ENCODE measurements at places on chromosomes 7 and 10. TPM values are rescaled to one million over a fixed set of nuclear protein-coding genes. Genes with fewer than 3 reads are reported as not detected.

DNA sequence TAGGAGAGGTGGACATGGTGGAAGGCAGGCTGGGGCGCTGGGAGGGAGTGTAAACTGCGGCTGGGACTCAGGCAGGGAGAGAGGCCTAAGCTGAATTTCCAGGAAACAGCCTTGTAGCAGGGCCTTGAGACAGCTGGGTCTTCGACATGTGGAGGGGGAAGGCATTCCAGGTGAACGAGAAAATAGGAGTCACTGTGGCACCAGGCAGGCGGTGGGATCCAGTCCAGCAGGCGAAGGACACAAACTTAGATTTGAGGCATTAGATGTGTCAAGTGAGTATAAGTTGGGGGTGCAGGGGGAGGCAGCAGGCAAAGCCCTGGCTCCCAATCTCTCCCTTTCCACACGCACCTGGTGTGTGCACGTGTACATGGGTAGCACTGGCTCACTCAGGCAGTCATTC lies 105.3 kb downstream of the PTPN20 start:
- no peaks in the 10 kb centered on the region for H3K36me3 ChIP-seq
- no peak overlapping the region for H3K4me3 ChIP-seq
- no peaks in the 10 kb centered on the region for H3K27me3 ChIP-seq
- no peaks in the 10 kb centered on the region for H3K4me1 ChIP-seq
- H3K27ac ChIP-seq, result no peak overlapping the region

GRCh38 chr7:17472518-17472917 lies 174.1 kb downstream of the AHR start:
- no peaks in the 10 kb centered on the region for H3K36me3 ChIP-seq
- no peaks in the 10 kb centered on the region for H3K27me3 ChIP-seq
- H3K27ac ChIP-seq, result no peak overlapping the region

DNA sequence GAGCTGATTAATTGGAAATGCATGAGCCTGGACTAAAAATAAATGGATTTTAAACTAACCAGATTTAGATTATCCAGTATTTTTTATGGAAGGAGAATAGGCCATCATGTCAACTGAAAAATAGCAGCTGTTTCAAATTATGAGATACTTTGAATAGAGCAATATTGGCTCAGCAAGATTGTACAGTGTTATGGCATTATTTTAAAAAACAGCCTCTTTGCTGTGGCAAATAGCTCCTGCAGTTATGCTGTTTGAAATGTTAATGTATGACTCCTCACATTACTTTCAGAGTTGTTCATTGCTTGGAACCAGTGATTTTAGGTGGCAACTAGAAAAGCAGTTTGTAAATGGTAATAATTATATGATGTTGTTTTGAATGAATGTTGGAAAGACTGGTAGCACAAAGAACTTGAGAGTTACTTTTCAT lies 244.5 kb downstream of the KIAA1217 start:
- no peak for DNase-seq
- H3K4me1 ChIP-seq, result peaks cover 19% of the 10 kb centered on the region
- H3K4me3 ChIP-seq, result no peak overlapping the region
- H3K27ac ChIP-seq, result no peak overlapping the region
- H3K36me3 ChIP-seq, result no peaks in the 10 kb centered on the region

DNA sequence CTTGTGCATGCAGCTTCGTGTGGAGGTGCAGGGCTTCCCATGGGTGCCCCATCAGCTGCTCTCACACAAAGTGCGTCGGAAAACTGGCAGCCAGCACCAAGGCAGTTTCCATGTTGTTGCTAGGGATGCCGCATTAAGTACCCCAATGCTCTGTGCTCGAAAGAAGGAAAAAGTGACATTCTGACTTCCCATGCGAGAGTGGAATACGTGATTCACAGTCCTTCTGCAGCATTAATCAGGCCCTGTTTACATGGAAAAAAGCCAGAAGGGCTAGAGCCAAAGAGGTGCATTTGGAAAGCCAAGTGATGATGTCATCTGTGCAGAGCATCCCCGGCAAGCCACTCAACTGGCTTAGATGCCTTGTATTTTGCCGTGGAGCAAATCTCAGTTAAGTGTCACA lies 258.3 kb downstream of the GATA3 start:
- no peak for DNase-seq
- H3K4me1 ChIP-seq, result no peaks in the 10 kb centered on the region
- no peaks in the 10 kb centered on the region for H3K36me3 ChIP-seq
- no peak overlapping the region for H3K4me3 ChIP-seq
- no peak overlapping the region for H3K27ac ChIP-seq

PIK3CG gene
- 32.3 TPM for total RNA-seq

GPR26 gene
- not detected for total RNA-seq

NACAD gene
- total RNA-seq, result not detected

- DNase-seq, result no peak
- H3K36me3 ChIP-seq, result no peaks in the 10 kb centered on the region
- H3K4me3 ChIP-seq, result no peak overlapping the region
Observed at GRCh38 chr7:155509725-155510551, 36.4 kb downstream of the CNPY1 start.

DNA sequence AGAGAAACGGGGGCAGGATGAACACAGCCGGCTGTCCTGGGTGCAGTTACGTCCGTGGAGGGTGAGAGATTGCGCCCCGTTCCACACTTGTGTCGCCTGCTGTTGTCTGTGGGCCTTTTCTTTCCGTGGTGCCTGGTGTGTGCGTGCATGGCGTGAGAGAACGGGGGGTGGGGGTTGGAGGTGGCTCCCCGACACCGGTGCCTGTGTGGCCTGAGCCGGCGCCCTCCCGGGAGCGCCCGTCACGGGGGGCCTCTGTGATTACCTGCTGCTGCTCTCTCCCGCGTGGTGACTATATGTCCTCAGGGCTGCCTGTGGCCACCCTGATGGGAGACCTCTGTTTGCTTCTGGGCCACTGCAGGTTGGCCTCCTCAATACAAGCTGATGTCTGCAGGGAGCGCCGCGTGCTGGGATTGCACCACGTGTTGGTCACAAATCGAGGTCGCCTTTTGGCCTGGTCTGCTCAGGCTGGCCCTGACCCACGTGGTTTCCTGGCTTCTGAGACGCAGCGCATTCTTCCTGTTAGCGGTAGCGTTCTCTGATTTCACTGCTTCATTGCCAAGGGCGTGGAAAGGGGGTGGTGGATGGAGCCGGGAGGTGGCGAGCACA lies 10.9 kb upstream of the AP5Z1 start:
- H3K27ac ChIP-seq, result no peak overlapping the region
- no peak overlapping the region for H3K4me3 ChIP-seq
- H3K27me3 ChIP-seq, result no peaks in the 10 kb centered on the region
- peaks cover 27% of the 10 kb centered on the region for H3K36me3 ChIP-seq
- DNase-seq, result no peak

GRCh38 chr7:108488768-108489538 lies 32.7 kb upstream of the NRCAM start:
- no peak overlapping the region for H3K27ac ChIP-seq
- peaks cover 4% of the 10 kb centered on the region for H3K36me3 ChIP-seq

TMEM225B gene
- 1.0 TPM for total RNA-seq

PLA2G12B gene
- total RNA-seq, result not detected

DNA sequence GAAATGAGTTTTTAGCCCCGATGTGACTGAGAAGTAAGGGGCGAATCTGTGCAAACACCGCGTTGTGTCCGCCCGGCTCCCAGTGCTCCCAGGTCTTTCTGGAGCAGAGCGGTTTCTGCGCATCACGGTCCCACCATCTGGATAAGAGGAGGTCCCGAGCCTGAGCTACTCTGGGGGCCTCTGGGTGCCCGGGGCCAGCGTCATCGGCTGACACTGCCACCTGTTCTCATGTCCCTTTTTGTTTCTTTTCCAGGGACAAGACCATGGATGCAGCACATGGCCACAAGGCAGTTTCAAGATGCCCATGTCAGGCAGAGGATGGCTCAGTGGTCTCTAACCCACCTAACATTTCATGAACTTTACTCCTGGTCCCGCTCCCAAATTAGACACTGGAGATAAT lies 24.9 kb downstream of the KLF6 start:
- H3K36me3 ChIP-seq, result no peaks in the 10 kb centered on the region
- no peak overlapping the region for H3K4me3 ChIP-seq
- H3K4me1 ChIP-seq, result peaks cover 100% of the 10 kb centered on the region
- no peaks in the 10 kb centered on the region for H3K27me3 ChIP-seq
- no peak overlapping the region for H3K27ac ChIP-seq

SLC35G1 gene
- total RNA-seq, result 5.3 TPM

NUTM2E gene
- total RNA-seq, result 1.1 TPM

GRCh38 chr7:43646603-43647338 lies 63.9 kb downstream of the STK17A start:
- peaks cover 6% of the 10 kb centered on the region for H3K36me3 ChIP-seq
- H3K27ac ChIP-seq, result peak overlapping the region; percentile 70
- H3K27me3 ChIP-seq, result no peaks in the 10 kb centered on the region
- peaks cover 99% of the 10 kb centered on the region for H3K4me1 ChIP-seq

DNA sequence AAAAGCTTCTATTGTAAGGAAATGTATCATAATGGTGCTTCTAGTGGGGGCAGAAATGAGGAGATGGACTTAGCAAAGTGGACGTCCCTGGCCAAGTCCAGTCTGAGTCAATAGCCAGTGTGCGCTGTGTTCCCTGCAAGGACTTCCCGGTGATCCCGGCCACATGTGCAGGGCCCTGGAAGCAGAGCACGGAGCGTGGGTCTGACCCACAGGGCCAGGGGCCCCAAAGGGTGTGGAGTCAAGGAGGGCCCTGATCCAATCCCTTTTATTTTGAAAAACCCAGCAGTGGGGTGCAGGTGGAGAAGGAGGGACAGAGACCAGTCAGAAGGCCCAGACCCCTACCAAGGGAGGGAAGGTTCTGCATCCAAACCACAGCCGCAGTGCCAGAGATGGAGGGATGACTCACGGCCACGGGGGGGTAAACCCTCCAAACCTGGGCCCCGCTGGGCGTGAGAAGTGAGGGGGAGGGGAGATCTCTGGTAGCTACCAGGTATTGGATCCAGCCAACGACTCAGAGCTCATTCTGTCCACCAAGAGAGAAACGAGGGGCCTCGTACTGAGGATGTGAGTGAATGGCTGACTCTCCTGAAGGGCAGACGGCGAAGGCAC lies 57.2 kb upstream of the VIPR2 start:
- peaks cover 28% of the 10 kb centered on the region for H3K4me1 ChIP-seq
- no peaks in the 10 kb centered on the region for H3K27me3 ChIP-seq
- H3K4me3 ChIP-seq, result no peak overlapping the region
- no peaks in the 10 kb centered on the region for H3K36me3 ChIP-seq
- H3K27ac ChIP-seq, result no peak overlapping the region

DNA sequence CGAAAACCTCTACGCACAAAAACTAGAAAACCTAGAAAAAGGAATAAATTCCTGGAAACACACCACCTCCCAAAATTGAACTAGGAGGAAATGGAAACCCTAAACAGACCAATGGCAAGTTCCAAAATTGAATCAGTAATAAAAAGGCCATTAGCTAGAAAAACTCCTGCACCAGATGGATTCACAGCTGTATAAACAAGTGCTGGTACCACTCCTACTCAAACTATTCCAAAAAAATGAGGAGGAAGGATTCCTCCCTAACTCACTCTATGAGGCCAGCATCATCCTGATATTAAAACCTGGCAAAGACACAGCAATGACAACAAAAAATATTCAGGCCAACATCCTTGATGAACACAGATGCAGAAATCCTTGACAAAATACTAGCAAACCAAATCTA lies 228.2 kb downstream of the CHRM2 start:
- DNase-seq, result no peak
- H3K4me3 ChIP-seq, result no peak overlapping the region
- no peaks in the 10 kb centered on the region for H3K27me3 ChIP-seq
- no peak overlapping the region for H3K27ac ChIP-seq

GRCh38 chr7:81459485-81459884 lies 310.4 kb downstream of the HGF start:
- no peaks in the 10 kb centered on the region for H3K4me1 ChIP-seq
- H3K27ac ChIP-seq, result no peak overlapping the region
- no peak overlapping the region for H3K4me3 ChIP-seq
- no peaks in the 10 kb centered on the region for H3K36me3 ChIP-seq
- DNase-seq, result no peak

GRCh38 chr10:13775786-13776775 lies 189.3 kb downstream of the PRPF18 start:
- H3K27me3 ChIP-seq, result no peaks in the 10 kb centered on the region
- H3K4me3 ChIP-seq, result no peak overlapping the region

- H3K4me1 ChIP-seq, result no peaks in the 10 kb centered on the region
- no peaks in the 10 kb centered on the region for H3K27me3 ChIP-seq
- DNase-seq, result peak; percentile 66
- H3K4me3 ChIP-seq, result no peak overlapping the region
Observed at GRCh38 chr10:101467286-101467770, 113.4 kb downstream of the BTRC start.

AGR3 gene
- not detected for total RNA-seq

GRCh38 chr10:128751284-128751683 lies 625.1 kb upstream of the MKI67 start:
- no peak overlapping the region for H3K4me3 ChIP-seq
- H3K36me3 ChIP-seq, result no peaks in the 10 kb centered on the region
- DNase-seq, result no peak
- no peak overlapping the region for H3K27ac ChIP-seq

MYOZ1 gene
- not detected for total RNA-seq

DNA sequence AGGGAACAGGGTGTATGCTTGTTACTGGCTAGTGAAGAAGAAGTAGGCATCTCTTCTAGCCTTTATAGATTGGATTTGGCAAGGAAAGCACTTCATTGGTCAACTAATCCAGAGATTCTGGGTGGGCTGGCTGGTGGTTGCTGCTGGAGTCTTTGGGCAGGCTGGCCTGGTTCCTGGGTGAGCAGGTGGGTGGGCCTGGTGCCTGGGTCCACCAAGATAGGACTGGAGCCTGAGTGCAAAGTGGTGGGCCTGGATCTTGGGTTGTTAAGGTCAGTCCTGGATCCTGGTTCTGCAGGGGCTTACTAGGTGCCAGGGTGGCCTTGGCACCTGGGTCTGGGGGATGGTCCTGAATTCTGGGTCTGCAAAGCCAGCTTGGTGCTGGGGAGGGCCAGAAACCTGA lies 482.4 kb upstream of the GHITM start:
- H3K27me3 ChIP-seq, result no peaks in the 10 kb centered on the region
- H3K27ac ChIP-seq, result no peak overlapping the region
- H3K4me1 ChIP-seq, result no peaks in the 10 kb centered on the region
- H3K36me3 ChIP-seq, result no peaks in the 10 kb centered on the region

THSD7A gene
- total RNA-seq, result not detected

DNA sequence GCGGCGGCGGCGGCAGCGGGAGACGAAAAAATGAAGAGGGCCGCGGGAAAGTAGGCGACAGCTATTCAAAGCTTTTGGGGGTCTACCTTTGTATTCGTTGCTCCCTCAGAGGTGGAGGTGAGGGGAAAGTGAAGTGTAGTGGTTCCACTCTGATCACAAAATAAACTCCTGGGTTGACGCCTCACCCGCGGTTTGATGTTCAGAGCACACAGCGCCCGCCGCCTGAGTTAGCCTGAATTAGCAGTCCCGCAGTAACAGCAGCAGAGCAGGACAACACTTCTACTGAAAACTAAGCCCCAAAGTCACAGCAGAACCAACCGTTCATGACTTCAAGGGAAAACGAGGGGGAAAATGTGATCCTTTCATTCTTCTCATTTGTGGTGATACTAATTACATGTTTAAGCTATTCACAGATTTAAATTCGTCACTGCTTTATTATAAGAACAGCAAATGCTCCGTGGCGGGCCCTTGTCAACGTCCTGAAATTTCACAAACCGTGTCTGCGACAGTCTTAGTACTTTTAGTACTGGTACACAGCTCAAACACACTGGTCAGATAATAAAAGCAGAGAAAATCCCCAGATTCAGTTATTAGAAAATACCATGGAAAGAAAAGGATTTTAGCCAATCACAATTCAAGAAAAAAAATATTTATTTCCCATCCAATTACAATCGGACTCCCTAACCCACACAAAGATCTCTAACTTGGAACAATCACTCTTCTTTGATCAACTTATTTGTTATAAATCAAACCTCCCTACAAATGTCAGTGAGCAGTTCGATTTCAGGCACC lies 563 bp upstream of the JMJD1C start:
- no peaks in the 10 kb centered on the region for H3K27me3 ChIP-seq
- DNase-seq, result no peak
- no peaks in the 10 kb centered on the region for H3K36me3 ChIP-seq
- H3K4me1 ChIP-seq, result peaks cover 16% of the 10 kb centered on the region
- peak overlapping the region; percentile 71 for H3K4me3 ChIP-seq
- peak overlapping the region; percentile 58 for H3K27ac ChIP-seq
